ENCODE measurements at places on chromosomes 7 and 10.

- no peak for DNase-seq
Measured at GRCh38 chr10:119893074-119893473, 544 bp downstream of the SEC23IP start.

DNA sequence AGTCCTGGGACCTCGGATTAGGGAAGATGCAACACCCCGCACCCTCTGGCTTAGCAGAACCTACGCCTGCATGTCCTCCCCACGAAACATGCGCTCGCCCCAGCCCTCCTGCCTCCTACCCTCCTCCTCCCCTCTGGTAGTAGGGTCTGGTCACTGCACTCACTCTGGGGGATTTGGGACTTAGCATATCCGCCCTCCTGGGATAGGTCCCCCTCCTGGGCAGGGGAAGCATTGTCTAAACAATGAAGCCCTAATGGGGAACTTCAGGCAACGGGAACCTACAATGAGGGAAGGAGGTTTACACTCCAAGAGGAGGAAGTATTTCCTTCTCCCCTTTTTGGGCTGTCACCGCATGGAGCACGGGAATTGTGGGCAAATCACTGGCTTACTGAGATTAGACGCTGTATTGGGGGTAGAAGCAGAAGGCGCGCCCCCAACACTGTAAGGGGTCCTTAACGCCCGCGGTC, 892 bp downstream of the CRHR2 start:
- no peak for DNase-seq

DNA sequence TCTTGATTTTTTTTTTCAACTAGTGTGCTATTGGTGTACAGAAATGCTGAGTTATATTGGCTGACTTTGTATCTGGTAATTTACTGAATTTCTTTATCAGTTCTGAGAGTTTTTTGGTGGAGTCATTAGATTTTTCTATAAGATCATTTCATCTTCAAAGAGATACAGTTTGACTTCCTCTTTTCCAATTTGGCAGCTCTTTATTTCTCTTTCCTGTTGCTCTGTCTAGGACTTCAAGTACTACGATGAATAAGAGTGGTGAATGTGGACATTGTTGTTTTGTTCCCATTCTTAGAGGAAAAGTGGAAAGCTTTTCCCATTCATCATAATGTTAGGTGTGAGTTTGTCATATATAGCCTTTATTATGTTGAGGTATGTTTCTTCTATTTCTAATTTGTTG, 50.2 kb downstream of the LOXL4 start:
- DNase-seq: no peak

- no peak for DNase-seq
Measured at GRCh38 chr10:63483983-63484382, 18.2 kb upstream of the JMJD1C start.

- DNase-seq: no peak
Measured at GRCh38 chr10:34489973-34490745, 324.9 kb downstream of the PARD3 start.

DNA sequence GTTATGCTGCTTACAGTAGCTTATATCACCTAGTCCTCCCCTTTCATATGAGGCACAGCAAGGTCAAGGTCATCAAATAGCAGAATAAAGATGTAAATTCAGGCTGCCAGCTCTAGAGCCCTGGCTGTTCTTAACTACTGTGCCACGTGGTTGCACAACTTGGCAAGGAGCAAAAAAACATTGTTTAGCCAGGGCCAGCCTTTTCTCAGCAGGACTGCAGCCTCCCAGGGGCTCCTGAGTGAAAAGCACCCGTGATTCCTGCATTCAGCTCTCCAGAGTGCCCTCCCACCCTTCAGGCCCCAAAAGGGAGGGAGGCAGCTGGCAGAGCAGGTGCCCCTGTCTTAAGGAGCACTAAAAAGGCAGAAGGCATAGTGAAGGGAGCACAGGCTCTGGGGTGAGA, 31.8 kb upstream of the TM9SF3 start:
- no peak for DNase-seq

- no peak for DNase-seq
Measured at GRCh38 chr10:73922864-73923133, 11.9 kb downstream of the PLAU start.

DNA sequence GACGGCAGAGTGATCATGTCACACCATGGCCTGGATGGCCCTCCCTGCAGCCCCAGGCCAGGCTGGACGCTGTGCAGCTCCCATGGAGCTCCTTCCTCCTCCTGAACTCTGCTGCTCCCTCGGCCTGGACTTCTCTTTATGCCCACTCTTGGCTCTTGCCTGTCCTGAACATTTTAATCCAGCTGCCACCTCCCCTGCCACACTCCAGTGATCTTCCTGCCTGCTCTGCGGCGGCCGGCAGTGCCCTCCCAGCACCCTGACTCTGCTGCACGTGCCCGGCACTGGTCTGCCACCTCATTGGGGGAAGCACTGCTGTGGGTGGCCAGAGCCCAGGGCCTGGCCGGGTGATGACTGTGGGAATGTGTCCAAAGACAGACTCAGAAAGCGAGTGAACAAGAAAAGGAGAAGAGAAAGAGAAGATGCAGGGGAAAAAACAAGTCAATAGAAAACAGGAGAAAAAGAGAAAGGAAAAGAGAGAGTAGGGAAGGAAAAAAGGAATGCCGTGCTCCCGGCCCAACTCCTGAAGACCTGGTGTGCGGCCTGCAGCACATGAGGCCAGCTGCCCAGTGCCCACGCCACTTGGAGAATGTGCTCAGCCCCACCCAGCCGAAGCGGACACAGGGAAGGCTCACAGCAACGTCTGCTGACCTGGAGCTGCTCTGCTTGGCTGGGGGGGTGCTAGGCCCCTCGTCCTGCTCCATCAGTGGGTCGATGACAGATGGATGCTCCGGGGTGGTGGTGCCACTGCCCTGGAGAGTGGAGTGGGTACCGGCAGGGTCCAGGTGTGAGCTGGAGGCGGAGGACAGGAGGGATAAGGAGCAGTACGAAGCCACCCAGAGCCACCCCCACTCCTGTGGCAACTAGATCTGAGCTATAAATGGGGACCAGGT, 115.9 kb downstream of the DLG5 start:
- DNase-seq: no peak

DNA sequence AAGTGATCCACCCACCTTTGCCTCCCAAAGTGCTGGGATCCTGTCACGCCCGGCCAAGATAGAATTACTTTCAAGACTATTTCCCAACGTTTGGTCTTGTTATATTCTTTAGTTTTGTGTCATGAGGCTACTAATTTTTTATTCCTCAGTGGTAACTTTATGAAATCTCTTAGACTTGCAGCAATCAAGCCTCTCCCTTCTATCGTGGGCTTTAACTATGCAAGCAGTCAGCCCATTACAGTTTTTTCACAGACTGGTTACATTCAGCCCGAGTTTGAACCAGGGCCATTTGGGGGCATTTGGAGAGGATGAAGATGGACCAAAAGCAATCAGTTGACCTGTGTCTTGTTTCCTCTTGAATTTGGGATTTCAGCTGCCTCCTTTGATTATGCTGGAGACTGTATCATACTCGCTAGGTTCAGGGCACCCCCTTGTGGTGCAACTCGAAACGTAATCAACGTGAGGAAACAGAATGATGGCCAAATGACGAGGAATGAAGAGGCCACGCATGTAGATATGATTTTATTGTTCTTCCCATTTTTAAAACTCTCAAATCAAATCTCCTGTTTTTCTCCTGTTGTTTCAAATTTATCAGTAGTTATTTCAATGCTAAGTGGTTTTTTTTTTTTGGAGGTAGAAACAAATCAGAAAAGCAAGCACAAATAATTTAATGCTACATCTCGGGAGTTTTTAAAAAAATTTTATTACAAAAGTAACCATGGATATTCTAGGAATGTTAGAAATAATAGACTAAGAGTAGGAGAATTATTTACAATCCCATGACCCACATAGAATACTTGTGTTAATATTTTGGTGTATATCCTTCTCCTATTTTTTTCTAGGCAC, 151.6 kb downstream of the KIAA1217 start:
- DNase-seq: peak; percentile 78

DNA sequence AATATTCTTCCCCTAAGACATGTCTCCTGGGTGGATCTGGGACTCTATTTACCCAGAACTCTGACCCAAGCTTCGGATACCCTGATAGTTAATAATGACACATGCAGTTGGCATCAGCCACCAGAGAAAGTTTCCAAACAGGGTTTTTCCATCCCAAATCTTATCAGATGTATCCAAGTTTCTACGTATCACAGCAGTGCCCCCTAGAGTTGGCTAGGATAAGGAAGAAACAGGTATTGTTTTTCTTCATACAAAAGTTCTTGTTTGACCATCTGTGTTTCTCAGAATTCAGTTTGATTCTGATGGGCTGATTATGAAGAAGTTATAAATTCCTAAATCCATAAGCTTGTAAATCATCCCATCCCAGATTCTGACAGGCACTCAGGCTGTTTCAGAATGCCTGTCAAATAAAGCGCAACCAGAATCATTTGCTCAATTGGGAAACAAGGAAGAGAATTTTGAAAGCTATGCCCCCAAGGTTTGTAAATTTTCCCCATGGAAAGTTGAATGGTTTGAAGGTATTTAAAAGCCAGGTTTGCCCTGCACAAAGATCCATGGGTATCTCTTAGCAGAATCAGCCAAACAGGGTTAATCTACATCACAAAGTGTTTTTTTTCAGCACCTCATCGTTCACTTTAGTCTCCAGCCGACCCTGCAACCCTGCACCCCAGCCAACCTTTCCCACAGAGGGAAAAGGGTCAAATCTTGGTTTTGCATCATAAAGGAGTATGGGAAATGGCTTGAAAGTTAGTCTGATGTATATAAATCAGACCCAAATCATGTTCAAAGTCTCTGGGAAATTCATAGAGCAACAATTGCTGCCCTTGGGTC, 47.4 kb downstream of the NRAP start:
- DNase-seq: peak; percentile 19

DNA sequence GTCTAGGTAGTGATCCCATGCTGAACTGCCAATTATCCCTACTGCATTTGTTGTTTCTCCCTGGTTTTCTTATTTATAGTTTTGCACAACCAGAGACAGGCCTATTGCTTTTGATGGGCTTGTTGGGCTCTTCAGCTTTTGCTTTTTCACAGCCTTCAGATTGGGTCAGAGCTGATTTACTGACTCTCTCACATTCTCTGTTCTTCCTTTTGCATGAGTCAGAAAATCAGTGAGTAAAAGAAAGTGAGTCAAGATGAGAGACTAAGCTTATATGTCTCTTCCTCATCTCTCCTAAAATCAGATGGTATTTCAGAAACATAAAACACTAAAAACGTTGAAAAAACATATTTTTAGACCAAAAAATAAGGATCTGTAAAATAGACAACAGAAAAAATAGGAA, 1135.4 kb downstream of the XPNPEP1 start:
- no peak for DNase-seq

- no peak for DNase-seq
Measured at GRCh38 chr10:3570131-3570729, 214.8 kb downstream of the KLF6 start.

- DNase-seq: no peak
Measured at GRCh38 chr7:45054442-45054841, 34.3 kb downstream of the NACAD start.

DNA sequence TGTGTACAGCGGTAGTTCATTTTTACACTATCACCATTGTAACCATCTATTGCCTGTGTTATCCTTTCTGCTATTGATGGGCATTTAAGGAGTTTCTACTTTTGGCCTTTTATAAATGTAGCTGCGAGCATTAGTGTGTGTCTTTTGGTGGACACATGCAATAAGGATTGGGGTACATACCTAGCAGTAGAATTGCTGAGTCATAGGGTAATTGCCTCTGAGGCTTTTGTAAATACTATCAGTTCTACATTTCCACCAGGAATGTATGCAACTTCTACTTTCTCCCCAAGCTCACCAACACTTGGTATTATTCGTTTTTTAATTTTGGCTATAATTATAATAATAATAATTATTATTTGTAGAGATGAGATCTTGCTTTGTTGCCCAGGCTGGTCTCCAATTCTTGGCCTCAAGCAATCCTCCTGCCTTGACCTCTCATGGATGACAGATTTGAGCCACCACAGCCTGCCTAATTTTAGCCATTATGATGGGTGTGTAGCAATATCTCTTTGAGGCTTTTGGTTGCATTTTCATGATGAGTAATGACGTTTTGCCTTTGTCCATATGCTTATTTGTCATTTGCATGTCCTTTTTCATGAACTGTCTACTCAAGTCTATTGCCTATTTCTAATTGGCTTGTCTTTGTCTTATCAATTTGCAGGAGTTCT, 277.0 kb downstream of the ACTR3B start:
- no peak for DNase-seq

GRCh38 chr7:15313361-15313760, 248.5 kb downstream of the AGMO start:
- no peak for DNase-seq

DNA sequence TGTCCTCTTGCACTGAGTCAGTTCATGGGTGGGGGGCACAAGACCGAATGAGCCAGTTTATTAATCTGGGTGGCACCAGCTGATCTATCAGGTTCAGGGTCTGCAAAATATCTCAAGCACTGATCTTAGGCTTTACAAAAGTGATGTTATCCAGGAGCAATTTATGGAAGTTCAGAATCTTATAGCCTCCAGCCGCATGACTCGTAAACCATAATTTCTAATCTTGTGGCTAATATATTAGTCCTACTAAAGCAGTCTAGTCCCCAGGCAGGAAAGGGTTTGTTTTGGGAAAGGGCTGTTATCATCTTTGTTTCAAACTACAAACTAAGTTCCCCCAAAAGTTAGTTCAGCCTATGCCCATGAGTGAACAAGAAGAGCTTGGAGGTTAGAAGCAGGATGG, 33.9 kb downstream of the AKR1C8 start:
- DNase-seq: no peak

GRCh38 chr7:44385434-44386138, 60.2 kb upstream of the CAMK2B start:
- DNase-seq: no peak

- no peak for DNase-seq
Measured at GRCh38 chr10:124997306-124997705, 55.4 kb downstream of the ZRANB1 start.

- no peak for DNase-seq
Measured at GRCh38 chr7:43039346-43039745, 73.1 kb upstream of the HECW1 start.

DNA sequence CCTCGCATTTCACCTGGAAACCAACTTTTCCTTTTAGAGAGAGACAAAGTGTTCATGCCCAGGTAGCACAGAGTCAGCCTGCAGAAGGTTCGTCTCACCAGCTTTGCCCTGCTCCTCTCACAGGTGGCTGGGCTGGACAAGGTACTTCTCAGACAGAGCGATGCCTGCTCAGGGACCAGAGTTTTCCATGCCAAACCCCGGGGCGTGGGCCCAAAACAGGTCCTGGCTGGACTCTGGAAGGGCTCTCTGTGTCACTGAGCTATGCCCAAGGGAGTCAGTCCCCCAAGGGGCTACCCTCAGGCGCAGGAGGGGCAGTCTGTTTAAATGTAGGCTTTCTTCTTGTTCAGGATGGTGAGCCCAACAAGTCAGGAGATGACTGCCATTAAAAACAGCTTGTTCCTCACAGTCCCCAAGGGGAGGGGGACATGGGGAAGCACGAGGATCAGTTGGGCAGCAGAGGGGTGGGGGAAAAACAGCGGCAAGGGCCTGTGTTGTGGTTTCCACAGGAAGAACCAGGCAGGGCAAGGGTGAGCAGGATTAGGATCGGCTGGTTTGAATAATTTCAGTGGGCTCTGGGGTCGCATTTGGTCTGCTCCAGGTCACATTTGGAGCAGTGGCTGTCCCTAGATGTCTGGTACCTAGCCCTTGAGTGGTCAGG, 55.5 kb upstream of the FIGNL1 start:
- DNase-seq: no peak
